Activated CD4-positive, CD25-positive, alpha-beta regulatory T cell treated with anti-CD3 and anti-CD28 coated beads, Interleukin-2, amount 50 U/mL, for 16 hours (primary cell): ENCODE measurements at places on chromosomes 7 and 10.

DNA sequence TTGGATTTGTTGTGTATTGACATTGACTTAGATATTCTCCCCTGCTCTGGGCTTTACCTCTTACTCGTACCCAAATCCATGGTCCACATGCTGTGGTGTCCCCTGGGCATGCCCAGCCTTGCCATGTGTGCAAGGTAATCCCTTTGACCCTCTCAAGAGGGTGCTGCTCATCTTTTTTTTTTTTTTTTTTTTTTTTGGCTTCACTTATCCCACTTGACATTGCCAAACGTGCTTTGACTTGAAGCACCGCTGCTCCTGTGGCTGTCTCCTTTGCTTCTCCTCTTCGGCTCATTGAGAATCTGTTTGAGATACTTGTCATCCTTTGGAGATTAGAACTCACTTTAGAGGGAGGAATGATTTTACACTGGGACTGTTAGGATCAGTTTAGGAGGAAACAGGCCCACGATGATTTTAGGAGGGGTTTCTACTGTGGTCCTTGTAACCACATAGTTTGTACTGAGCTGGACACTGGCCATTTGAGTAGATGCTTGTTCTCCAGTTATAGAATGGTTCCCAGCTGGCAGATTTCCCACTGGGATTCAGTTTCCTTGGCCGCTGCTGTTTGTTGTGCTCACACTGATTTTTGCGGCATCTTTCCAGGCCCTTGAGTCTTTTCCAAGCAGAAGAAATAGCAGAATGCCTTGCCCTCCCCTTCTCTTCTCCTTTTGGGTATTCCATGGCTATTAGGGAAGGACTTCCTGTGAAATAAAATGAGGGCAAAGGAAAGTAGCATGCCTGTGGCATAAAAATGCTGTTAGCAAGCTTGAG is 184.8 kb downstream of the AUTS2 start:
- no peak for DNase-seq

GRCh38 chr10:70403483-70404035 is 386 bp upstream of the EIF4EBP2 start:
- no peak for DNase-seq

DNA sequence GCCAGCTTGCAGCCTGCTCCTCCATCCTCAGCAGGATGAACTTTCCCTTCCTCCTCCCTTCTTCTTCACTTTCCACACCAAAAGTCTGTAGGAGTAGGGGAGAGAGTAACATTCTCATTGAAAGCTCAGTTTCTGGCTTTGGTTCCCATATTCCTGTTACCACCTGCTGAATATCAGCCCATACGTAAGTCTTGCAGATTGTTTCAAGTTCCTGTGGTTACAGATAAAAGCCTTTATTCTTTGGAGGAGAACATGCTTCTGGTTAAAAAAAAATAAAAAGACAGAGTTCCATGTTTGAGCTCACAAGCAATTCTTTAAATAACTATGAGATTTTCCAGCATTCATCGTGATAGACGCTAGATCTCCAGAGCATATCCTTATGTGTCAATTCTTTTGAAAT is 637.3 kb downstream of the SUGCT start:
- DNase-seq, result no peak

- no peak for DNase-seq
Measured at GRCh38 chr10:65219444-65219843, 1698.2 kb downstream of the REEP3 start.

DNA sequence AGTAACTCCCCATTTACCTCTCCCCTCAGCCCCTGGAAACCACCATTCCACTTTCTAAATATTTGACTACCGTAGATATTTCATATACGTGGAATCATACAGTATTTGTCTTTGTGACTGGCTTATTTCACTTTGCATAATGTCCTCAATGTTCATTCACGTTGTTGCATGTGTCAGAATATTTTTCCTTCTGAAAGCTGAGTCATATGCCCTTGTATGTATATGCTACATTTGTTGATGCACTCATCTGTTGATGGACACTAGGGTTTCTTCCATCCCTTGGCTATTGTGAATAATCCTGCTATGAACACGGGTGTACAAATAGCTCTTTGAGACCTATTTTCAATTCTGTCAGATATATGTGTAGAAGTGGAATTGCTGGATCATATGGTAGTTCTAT is 25.8 kb upstream of the TSPAN13 start:
- no peak for DNase-seq
